ENCODE measurements at places on chromosomes 2 and 18.

- no peak for DNase-seq
Observed at GRCh38 chr2:216004697-216005283, 8.6 kb downstream of the MREG start.

DNA sequence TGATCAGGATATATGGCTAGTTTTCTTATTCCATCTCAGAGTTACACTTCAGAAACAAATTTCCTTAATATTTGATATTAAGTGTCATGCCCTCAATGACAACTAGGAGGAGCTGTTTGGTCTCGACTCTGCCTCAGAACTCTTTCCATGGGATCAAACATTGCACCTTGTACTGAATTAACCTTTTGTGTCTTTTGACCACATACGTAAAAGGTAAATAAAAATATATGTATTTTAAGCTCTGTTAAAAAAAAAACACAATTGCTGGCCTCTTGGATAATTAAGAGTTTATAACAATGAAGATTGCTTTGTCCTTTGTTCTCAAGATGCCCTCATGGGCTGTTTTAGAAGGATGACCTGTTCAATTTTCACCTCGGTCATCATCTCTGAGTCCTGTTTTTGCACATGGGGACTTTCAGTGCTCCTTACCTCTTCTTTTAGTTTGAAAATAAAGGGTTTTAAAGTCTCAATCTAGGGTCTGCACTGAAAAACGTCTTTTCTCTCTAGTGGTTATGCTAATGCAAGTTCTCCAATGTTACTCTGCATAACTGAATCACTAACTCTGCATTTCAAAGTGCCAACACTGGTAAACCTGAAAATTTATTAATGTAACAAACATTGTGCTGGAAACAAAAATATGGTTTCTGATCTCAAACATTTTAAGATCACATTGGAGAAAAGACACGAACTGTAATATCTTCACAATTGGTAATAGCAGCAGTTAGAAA is 18.8 kb upstream of the FN1 start:
- DNase-seq: no peak

DNA sequence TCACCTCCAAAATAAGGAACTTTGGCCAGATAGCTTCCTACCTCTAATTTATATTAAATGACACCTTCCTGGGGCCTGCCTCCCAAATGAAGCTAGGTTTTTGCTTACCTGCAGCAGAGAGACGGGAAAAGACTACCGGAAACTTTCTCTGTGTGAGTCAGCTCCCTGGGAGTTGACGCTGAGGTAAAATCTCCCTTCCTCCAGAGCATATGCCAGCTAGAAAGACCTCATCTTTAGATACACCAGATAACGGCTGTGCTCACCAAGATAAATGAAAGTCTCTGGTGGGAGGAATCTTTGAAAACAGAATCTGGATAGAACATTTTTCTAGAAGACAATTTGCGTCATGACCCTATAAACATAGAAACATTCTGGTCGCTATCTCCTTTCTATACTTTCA is 99.7 kb upstream of the RFX8 start:
- DNase-seq: no peak

- DNase-seq: no peak
Observed at GRCh38 chr2:68426848-68427579, 40.1 kb downstream of the FBXO48 start.

GRCh38 chr2:64329848-64330247 is 124.1 kb upstream of the LGALSL start:
- no peak for DNase-seq

- DNase-seq: no peak
Observed at GRCh38 chr2:236236559-236237452, 27.4 kb downstream of the ASB18 start.

DNA sequence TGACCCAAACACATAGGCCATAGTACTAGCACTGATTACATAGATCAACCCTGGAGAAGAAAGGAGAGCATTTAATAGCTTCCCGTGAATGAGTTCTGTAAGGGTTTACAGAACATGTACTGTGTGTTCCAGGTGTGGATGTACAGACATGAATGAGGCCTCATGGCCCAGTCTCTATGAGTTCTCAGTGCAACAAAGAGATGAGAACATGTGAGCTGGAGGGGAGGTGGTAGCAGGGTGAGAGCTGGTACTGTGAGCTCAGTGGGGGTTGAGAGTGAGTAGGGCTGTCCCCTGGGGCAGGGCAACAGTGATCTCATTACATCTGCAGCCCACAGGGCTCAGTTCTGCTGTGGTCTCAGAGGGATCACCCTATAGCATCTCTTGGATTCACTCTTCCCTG is 42.6 kb upstream of the SPRED2 start:
- DNase-seq: no peak

DNA sequence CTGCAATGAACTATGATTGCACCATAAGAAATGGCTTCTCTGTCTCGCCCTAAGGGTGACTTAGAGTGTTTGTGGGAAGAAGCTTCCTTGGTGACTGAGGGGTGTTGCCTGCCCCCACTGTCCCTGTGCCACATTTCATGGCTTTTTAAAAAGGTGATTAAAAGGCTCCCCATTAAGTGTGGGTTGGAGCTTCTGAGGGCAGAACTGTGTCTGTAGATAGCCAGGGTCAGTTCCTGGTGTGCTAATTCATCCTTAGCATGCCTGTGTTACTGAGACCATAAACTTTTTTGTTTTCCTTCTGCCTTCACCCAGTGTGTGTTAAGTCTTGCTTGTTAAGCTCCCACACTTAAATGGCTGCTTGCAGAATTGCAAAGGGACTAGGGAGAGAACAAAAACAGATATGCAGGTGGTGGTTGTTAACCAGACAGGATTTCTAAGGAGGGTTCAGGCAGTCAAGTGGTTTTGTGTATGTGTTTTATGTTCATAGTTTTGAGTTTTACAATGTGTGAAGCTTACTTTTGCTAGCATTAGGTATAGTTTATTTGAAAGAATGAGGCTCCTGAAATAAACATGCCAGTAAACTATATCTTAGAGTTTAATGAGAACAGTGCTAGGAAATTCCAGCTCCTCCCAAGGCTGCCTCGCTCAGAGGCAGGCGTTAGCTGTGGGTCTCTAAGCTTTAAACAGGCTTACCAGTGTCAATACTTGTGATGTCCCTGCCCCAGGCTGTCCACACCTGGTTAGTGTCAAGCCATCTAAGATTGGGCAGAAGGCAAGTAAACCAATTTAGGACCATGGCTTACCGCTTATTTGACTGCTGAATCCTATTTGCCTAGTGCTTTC is 14.5 kb downstream of the CERS6 start:
- no peak for DNase-seq

GRCh38 chr18:46588971-46589660 is 67.9 kb downstream of the LOXHD1 start:
- DNase-seq: no peak

Data from hippocampal formation (tissue), 2 donors.